ENCODE measurements at places on chromosomes 4 and X.

GRCh38 chr4:14131335-14131734 lies 503.8 kb upstream of the BOD1L1 start:
- no peak for DNase-seq

DNA sequence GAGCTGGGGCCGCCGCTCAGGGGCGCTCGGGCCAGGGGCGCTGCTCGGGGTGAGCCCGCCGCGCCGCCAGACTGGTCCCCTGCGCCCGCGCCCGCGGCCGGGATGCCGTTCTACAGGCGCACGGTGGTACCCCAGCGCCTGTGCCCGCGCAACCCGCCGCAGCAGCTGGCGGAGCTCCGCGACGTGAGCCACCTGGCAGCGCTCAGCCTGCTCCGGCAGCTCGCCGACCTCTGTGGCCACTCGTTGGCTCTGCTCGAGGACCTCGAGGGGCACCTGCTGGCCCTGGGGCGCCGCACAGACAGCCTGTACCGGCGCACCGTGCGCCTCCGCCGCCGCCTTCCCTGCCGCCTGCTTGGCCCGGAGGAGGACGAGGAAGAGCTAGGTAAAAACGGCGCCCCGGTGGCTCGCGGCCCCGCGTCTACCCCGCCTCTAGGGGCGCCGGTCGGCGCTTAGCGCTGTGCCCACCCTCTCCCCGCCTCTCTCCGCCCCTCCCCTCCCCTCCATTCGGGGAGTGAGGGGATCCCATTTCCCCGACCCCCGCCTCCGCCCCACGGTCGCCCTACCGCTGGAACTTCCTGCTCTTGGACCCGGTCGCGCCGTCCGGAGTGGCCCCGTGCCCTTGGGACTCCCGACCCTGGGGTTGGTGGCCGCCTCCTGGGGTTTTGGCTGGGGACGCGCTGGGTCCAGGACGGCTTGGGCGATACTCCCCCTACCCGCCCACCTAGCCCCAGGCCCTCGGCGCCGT lies 513 bp downstream of the NHSL2 start:
- DNase-seq = peak; percentile 14

- no peak for DNase-seq
These were observed 27.3 kb upstream of the SCOC start for GRCh38 chr4:140346136-140346535.

- DNase-seq = no peak
These were observed 101.9 kb downstream of the SLIT2 start for GRCh38 chr4:20353646-20354045.

GRCh38 chrX:121761845-121762244 lies 714.4 kb downstream of the GLUD2 start:
- no peak for DNase-seq

DNA sequence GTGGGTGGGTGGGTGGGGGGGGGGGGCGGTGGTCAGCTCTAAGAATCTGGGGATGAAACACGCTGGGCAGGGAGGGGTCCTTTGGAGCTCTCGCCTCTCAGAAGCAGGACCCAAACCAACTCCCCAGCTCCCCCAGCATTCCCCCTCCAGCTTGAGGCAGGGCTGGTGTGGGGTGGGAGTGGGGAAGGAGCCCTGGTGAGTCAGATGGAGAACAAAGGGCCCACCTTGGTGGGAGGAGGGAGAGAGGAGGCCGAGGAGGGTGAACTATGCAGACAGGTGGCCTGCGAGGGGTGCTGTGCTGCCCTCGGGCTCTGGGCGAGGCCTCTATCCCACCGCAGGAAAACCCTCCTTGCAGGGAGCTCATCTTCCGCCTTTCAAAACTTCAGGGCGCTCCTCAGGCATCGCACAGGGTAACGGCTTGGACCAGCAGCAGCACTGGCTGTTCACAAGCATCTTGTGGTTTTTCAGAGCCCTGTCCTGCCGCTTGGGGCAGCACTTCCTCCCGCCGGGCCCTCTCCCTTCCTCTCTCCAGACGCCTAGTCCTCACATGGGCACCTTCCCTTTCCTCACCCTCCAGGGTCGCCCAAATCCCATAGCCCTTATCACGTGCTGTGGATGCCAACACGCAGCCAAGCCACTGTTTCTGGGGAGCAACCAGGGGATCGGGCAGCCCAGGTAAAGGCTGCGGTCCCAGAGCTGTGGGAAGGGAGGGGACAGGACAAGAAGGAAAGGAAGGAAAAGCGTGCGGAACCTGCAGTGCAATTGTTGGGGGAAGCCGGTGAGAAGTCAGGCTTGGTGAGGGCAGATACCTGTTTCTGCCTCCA lies 34.0 kb upstream of the GRPEL1 start:
- DNase-seq = peak; percentile 31

- no peak for DNase-seq
These were observed 296.3 kb upstream of the KLF3 start for GRCh38 chr4:38367642-38368174.

DNA sequence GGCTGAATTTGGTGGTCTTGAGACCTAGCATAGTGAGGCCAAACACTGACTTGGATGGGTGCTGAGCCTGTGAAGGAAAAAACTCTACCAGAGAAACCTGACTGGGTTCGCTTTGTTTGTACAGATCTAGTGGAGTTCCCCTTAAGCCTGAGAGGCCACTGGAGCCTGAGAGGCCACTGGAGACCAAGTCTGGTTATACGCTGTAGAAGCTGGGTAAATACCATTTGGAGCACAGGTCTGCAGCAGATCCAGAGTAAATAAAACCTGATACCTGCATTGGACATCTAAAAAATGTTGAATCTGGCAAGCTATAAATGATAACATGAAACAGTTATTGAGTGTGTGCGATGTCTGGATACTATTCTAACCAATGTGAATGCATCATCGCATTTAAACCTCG lies 104.3 kb upstream of the IGSF1 start:
- DNase-seq = no peak

- no peak for DNase-seq
These were observed 168.8 kb downstream of the RELL1 start for GRCh38 chr4:37517326-37517725.

DNA sequence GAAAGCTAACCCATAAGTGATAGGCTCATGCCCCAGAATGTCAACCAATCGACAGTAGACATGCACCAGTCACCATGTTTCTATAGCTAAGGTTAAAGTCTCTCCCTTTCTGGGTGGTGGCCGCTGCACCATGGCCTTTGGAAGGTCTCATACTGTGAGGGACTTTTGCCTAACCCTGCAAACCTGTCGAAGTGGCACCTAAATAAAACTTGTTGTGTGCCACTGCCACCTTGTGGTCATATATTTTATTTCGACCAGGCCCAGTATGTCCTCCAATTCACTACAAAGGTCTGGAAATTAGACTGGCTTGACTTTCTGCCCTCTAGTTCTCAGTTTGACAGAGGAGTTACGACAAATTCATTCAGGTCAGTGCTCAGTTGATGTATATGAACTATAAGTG lies 163.1 kb downstream of the SMARCA1 start:
- no peak for DNase-seq

GRCh38 chr4:623914-624566 lies 1.3 kb upstream of the PDE6B start:
- DNase-seq = no peak

GRCh38 chrX:120365320-120365719 lies 3.4 kb downstream of the ATP1B4 start:
- DNase-seq = peak; percentile 10

DNA sequence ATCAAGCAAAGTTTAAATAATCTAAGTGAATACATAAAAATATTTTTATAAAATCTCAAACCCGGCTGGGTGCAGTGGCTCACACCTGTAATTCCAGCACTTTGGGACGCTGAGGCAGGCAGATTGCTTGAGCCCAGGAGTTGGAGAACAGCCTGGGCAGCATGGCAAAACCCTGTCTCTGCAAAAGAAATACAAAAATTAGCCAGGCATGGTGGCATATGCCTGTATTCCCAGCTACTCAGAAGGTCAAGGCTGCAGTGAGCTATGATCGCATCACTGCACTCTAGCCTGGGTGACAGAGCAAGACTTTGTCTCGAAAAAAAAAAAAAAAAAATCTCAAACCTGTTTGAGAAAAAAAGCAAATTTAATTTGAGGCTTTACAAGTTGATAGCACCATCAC lies 96.9 kb upstream of the GPR34 start:
- DNase-seq = no peak

DNA sequence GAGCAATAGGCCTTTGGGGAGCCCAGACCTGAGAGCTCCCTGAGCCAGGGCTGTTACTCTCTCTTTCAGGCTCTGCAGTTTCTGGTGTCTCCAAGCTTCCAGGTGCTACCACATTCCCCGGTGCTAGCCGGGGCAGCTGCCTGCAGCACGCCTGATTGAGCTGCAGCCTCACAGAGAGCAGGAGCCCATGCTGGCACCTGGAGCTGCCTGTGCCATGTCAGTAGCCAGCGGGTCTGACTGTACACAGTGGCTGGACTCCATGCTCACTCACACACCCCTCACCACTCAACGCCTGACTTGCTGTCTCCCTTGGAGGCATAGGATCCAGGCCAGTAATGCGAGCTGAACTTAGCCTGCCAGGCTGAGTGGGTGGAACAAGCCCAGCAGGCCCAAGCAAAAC lies 800.4 kb upstream of the AGA start:
- no peak for DNase-seq

- no peak for DNase-seq
These were observed 70.3 kb downstream of the ARL9 start for GRCh38 chr4:56575820-56576429.

- DNase-seq = no peak
These were observed 2.6 kb downstream of the PLP1 start for GRCh38 chrX:103779141-103779789.

DNA sequence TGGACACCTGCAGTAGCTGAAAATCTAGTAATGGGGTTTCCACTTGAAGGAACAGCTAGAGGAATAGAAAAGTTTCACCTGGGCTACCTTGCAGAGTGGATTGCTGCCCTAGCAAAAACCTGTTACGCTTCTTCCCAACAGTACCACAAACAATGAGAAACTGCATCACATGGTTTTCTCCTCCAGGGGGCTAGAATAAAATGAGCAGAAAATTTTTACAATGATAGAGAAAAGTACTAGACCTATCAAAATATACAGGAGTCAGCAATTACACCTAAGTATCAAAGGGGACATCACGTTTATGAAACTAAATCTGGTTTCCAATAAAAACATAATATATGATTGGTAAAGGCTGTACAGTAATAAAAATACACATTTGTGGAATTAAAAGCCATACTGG lies 423.1 kb upstream of the PITX2 start:
- no peak for DNase-seq

DNA sequence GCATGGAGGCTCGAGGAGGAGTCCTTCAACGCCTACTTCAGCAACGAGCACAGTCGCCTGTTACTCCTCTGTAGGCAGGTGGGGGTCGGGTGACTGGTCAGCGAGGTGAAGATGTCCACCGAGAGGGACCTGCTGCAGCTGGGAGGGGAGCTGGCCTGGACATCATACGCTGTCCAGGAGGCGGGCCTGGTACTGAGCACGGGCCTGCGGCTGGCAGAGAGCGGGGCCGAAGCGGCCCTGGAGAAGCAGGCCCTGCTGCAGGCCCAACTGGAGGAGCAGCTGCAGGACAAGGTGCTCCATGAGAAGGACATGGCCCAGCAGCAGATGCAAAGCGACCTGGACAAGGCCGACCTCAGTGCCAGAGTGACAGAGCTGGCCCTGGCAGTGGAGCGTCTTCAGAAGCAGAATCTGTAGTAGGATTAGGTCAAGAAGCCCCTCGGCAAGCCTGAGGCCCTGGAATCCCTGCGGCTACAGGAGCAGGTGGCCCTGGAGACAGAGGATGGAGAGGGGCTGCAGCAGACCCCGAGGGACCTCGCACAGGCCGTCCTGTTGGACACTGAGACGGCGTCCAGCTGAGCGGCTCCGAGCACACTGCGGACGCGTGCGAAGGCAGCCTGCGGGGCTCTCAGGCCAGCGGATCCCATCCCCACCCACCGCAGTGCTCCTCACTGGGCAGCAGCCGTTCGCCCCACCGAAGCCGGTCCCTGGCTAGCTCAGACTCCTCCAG lies 11.9 kb downstream of the SMIM10L2A start:
- DNase-seq = no peak

GRCh38 chr4:18051281-18051680 lies 29.7 kb upstream of the LCORL start:
- no peak for DNase-seq

DNA sequence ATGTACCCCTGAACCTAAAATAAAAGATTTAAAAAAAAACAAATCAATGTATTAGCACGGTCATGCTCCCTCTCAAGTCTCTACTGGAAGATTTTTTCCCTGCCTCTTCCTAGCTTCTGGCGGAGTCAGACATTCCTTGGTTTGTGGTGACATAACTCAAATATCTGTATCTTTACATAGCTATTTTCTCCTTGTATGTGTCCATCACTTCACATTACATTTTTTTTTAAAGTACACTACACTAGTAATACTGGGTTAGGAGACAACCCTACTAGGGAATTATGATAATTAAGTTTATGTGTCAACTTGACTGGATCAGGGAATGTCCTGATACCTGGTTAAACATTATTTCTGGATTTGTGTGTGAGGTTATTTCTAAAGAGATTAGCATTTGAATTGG lies 1197.9 kb downstream of the TECRL start:
- no peak for DNase-seq

DNA sequence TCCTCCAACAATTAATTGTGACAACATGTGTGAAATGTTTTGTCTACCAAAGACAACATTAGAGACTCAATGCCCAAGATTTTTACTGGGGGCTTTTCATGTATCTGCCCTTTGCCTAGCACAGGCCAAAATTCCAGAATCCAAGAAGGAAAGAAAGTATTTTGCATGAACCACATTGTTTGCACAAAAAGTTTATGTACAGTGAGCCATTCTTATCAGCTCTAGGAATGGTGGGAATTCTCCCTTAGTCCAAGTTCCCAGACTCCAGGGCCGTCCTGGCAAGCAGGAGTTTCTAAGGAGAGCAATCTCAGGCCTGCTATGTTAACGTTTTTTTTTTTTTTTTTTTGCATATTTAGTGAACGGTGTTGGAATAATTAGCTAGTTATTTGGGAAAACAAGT lies 21.6 kb downstream of the GPRASP1 start:
- no peak for DNase-seq

- no peak for DNase-seq
These were observed 60.8 kb upstream of the HPGD start for GRCh38 chr4:174583056-174583455.

GRCh38 chrX:10447564-10448214 lies 172.7 kb downstream of the MID1 start:
- DNase-seq = no peak

- DNase-seq = no peak
These were observed 2062.9 kb downstream of the ARAP2 start for GRCh38 chr4:34181311-34181841.

- DNase-seq = no peak
These were observed 136.5 kb downstream of the NDST4 start for GRCh38 chr4:114976901-114977300.

GRCh38 chrX:8987672-8988250 lies 46.2 kb downstream of the FAM9B start:
- DNase-seq = no peak

DNA sequence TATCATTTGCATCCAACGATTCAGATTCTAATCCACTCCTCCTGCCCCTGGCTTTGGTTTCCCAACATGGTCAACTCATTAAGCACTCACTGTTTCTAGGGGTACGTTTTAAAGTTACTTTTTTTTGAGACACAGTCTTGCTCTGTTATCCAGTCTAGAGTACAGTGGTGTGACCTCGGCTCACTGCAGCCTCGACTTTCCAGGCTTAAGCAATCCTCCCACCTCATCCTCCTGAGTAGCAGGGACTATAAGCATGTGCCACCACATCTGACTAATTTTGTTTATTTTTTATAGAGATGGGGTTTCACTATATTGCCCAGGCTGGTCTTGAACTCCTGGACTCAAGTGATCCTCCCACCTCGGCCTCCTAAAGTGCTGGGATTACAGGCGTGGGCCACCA lies 48.9 kb downstream of the TMEM156 start:
- DNase-seq = no peak

Measured in central memory CD8-positive, alpha-beta T cell (primary cell).